Caki2 (cell line): ENCODE measurements at places on chromosomes 3 and 15.

GRCh38 chr3:125002414-125003368, 53.1 kb downstream of the HEG1 start:
- no peak for DNase-seq

GRCh38 chr3:32945136-32945535, 6.3 kb upstream of the CCR4 start:
- DNase-seq, result no peak

GRCh38 chr3:171883893-171884279, 40.7 kb downstream of the TMEM212 start:
- DNase-seq, result no peak

DNA sequence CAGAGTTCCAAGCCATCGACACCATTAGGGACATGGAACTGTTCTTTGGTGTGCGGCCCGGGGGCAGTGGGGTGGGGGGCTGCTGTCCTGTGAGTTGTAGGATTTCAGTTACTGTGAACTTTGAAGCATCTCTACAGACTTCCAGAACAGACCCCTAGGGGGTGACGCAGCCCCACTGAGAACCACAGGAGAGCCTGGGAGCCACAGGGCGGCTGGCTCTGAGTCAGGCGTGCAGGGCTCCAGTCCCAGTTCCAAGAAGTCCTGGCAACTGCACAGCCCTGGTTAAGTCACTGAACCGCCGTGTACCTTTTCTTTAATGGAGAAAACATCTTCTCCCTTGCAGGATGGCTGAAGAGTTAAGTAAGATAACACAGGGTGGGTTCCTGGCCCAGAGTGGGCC, 23.5 kb upstream of the LRTM1 start:
- DNase-seq, result no peak

- DNase-seq, result no peak
Measured at GRCh38 chr3:65561617-65562016, 477.1 kb downstream of the MAGI1 start.

GRCh38 chr3:123568034-123568433, 16.8 kb downstream of the HACD2 start:
- no peak for DNase-seq

DNA sequence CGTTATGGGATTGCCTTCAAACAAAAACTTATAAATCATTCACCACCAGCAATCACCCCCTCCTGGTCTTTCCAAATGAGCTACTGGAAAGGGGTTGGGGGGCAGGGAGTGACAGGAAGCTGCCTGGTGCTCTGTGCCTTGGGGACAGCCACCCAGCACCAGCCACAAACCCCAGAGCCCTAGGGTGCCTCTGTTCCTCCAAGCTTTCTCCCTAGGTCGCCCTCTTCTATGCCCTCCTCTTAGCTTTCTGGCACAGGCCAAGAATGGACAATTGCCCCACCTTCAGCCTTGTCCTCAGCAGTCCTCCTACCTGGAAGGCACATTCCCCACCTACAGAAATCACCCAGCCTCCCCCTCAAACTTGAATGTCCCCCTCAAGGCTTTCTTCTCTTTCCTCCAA, 3.3 kb downstream of the OXTR start:
- DNase-seq, result no peak

DNA sequence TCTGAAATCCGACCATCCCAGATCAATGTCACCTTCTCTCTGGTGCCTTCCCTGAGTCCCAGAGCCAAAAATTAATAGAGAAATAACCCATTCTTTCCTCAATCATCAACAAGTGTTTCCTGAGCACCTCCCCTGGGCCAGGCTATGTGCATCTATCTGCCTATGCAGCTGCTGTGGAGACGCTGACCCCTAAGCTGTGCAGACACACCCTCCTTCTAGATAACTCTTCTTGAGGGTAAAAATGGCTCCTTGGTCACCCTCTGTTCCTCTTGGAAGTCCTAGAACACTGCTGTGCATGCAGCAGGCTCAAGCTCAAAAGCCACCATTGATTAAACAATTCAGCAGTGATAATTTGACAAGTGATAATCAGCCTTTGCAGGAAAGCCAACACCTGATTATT, 18.4 kb downstream of the CA12 start:
- DNase-seq, result no peak

DNA sequence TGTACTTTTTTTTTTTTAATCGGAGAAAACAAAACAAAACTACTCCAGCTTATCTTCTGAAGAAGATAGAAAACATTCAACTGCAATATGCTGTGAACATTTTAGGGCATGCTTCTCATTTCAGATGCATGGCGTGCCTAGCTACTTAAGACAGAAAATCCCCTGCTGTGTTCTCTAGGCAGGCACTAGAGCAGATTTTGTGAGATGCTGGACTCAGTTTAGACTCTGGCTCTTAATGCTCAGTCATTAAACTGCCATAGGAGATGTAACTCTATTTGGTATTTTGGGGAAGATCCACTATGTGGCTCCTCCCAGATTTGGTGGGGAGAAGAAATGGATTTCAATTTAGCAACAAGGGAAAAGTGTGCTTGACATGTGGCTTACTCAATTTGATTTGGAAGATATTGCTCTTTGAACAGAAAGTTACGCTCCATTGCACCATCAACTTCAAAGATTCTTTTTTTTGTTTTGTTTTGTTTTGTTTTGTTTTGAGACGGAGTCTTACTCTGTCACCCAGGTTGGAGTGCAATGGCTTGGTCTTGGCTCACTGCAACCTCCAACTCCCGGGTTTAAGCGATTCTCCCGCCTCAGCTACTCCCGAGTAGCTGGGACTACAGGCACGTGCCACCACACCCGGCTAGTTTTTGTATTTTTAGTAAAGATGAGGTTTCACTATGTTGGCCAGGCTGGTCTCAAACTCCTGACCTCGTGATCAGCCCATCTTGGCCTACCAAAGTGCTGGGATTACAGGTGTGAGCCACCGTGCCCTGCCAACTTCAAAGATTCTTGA, 62.0 kb upstream of the LEKR1 start:
- no peak for DNase-seq

- no peak for DNase-seq
Measured at GRCh38 chr15:60635507-60636352, 156.8 kb upstream of the ICE2 start.

- DNase-seq, result no peak
Measured at GRCh38 chr15:76939715-76940114, 8.2 kb downstream of the RCN2 start.

DNA sequence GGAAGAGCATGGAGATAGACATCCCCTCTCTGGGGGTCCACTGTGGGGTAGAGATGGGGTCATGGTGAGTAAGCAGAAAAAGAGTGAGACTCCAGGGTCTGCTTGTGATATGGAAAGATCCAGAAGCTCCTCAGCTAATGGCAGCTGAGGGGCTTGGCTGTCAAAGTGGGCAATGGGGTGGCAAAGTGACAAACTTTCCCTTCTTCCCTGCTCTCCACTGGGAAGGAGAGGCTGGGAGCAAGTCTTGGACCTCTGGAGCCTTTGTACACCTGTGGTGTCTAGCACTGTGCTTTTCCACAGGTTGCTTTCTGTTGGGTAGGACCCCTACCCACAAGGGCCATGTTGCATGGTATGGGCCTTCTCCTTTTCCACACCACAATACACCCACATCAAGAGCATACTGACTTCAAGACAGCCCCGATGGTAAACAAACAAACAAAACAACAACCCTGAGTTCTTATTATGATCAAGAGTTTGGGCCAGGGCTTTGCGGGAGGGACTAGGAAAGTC, 3.5 kb downstream of the ITGA11 start:
- no peak for DNase-seq
